ENCODE measurements at places on chromosomes 12 and 14. TPM values are rescaled to one million over a fixed set of nuclear protein-coding genes. Genes with fewer than 3 reads are reported as not detected.

GRCh38 chr12:25130741-25131188, 64.2 kb downstream of the DNAI7 start:
- DNase-seq: no peak

DNA sequence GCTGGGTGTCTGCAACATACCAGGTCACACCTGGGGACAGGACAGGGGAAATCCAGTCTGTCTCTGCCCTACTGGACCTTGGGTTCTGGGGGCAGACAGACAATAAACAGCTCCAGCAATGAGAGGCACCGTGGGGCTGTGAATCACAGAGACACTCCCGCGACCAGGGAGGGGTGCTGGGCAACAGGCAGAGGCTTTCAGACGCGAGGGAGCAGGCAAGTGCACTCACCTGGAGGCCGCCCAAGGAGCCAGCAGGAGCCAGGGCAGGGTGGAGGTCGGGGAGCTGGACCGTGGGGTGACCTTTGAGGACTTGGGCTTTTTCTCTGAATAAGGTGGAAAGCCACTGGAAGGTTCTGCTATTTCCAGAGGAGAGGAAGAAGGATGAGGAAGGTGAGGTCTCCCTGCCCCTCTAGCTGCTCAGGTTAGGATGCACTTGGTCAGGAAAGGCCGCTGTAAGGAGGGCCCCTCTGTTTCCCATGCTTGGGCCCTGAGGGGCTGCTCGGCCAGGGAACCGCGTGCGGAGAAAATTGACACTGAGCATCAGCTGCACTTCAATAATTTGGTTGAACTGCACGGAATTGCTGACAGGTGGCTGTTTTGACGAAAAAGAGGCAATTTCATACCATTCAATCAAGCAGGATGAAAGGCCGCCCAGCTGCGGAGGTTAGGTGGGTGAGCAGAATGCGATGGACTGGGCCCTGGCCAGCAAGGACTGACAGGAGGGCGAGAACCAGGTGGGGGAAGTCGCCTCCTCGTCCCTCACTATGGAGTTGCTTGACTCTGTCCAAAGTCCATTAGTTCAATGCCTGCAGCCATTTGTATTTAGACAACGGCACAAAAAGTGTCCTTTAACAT, 42.2 kb downstream of the JAG2 start:
- peak; percentile 63 for DNase-seq

GRCh38 chr14:93030761-93031160, 85.0 kb downstream of the ITPK1 start:
- no peak for DNase-seq

DNA sequence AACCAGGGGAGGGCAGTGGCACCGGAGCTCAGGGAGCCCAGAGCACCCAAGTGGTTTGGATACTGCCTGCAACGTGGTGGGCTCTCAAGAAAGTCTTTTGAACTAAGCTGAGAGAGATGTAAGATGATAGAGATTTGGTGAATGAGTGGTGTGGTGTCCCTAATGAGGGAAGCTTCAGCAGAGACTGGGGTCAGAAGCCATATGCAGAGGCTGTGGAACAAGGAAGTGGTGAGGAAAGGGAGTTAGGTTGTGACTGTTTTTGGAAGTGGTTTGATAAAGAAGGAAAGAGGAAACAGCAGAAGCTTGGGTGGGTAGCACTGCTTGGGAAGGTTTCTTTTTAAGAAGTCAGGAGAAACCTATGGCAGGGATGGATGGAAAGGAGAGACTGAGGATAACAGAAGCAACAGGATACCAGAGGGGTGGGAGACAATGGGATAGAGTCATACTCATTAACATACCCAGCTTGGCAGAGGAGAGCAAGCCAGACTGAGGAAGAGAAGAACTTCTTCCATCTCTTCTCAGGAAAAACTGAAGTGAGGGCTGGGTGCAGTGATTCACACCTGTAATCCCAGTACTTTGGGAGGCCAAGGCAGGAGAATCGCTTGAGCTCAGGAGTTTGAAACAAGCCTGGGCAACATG, 24.1 kb downstream of the SLC4A8 start:
- no peak for DNase-seq

DNA sequence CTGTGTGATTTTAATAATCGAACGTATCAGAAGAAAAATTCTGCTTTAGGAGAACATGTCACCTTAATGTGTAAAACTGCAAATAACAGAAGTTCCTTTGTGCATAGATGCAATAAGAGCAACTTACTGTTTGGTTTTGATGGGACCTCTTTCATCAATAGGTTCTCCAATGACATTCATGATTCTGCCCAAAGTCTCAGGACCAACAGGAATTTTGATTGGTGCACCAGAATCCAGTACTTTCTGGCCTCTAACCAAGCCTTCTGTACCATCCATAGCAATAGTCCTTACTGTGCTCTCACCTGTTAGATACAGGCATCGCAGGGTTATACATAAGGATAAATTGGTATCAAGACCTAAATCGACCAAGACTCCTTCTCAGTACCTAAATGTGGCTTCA, 1.1 kb downstream of the ATP5F1B start:
- DNase-seq: no peak

GRCh38 chr12:29167988-29168387, 18.9 kb downstream of the FAR2 start:
- no peak for DNase-seq

DNA sequence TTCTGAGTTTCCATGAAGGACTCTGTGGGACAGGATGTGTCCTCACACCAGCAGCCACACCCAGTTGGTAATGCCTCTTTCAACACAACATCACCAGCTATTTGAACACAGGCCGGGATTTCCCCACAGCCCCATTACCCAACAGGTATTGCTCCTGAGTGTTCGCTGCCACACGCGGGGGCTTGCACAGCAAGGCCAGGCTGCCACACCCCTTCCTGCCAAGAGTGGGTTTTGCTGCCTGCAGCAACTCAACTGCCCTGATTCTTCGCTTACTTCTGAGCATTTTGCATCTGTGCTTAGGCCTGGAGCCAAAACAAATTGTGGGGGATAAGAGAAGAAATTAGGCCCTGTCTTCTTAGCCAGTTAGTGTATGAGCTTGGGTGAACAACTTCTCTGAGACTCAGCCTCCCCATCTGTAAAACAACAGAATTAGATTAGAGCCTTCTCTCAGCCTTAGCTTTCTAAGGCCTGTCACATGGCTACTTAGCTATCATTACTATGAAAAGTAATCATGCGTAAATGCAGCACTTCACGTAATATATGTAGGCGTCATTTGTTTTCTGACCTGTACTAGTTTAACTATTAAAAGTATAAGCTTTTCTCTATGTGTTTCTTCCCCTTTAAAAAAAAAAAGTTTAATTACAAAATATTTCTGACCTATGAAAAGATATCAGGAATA, 20.0 kb downstream of the CKAP4 start:
- no peak for DNase-seq

GRCh38 chr12:80805106-80805505, 88.4 kb downstream of the MYF5 start:
- no peak for DNase-seq

DNA sequence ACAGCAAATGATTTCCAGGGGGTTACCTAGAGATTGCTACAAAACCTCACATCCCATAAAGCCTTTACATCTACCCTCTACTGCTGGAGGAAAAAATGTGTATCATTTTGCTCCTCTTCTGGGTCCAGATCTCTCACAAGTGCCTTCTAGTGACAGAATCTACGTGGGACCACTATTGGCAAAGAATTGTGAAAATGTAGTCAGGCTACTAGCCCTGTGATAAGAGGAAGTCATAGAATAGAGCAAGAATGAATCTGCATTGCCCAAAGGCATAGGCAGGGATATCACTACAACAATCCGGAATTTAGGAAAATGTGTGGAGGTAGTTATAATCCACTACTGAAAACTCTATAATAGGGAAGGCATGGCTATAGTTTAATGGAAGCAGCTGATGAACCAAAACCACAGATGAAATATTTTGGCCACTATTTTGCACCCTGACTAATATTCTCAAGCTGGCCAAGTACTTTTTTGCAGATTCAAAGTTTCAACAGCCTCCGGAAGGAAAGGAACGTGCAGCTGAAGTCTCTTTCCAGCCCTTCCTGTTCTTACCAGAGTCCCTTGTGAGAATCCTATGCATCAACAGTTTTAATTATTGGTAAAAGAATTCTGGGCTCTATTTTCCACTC, 176.8 kb downstream of the PHLDA1 start:
- no peak for DNase-seq

DNA sequence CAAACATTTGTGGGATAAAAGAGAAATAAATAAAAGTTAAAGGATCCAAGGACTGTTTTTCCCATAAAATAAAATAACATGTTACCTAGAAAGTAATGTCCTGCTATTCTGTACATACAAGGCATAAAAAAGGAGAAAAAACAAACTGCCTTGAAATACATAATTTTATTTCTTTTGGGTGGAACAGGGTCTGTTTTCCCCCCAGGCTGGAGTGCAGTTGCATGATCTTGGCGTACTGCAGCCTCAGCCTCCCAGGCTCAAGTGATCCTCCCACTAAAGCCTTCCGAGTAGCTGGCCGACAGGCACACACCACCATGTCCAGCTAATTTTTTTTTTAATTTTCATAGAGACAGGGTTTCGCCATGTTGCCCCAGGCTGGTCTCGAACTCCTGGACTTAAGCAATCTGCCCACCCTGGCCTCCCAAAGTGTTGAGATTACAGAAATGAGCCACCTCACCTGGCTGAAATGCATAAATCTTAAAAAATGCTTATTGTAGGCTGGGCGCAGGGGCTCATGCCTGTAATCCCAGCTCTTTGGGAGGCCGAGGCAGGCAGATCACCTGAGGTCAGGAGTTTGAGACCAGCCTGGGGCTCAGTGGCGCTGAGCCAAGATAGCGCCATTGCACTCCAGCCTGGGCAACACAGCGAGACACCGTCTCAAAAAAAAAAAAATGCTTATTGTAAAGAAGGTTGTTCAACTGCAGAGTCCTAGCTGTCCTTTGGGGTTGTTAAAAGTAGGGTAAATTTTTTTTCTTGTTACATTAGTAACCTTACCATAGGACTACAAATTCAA, 4.1 kb upstream of the TUBA1C start:
- DNase-seq: no peak

DNA sequence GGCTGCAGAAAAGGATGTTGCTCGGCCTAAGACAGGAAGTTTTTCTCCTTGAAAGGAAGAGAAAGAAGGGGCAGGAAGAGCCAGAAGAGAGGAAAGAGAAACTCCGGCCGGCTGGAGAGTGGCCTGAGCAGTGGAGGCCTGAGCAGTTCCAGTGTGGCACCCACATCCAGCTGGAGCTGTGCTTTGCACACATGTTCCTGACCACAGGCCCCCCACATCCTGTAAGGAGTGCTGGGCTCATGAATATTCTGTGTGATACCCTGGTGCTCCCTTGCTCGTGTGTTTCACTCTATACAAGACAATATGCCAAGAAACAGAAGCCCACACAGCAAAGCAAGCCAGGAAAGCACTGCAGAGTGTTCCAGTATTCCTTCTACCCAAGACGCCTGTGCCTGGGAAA, 27.1 kb downstream of the POLE start:
- DNase-seq: no peak

- no peak for DNase-seq
Observed at GRCh38 chr12:58347691-58348090, 406.3 kb downstream of the ATP23 start.

DNA sequence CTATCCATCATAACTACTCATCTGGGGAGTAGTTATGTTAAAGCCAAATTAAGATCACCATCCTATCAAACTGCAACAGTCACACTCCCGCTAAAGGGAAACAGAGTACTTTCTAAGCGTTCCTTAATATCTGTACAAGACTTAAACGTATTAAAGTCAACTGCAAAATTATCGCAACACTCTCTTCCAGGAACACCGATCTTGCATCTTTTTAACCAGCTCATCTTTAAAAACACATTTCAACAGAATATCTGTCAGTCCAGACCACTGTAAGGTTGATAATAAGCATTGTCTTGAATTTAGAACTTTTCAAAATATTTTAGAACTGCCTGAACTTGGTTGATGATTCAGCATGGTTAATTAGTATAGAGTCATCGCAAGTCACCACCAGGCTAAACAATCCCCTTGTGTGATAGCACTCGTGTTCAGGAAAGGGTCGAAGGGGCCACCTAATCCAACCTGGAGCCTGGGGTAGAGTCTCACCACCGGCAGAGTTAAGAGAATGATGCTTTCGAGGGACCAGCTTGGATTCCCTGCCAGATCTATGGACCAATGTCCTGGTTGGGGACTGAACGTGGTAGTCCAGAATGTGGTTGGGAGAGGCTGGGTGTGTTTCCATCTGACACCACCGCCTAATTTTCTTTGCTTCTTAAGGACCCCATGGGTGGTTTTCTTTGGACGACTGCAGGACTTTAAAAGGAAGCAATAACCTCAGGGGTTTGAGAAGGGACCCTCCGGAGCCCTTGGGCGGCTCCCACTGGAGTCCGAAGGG, 890 bp downstream of the SPTLC2 start:
- no peak for DNase-seq

GRCh38 chr12:106446419-106447092, 89.0 kb downstream of the POLR3B start:
- DNase-seq: no peak

The CMKLR1 gene
- total RNA-seq: 41.9 TPM

The SDR9C7 gene
- total RNA-seq: not detected

The TAS2R7 gene
- not detected for total RNA-seq

Data from aorta (tissue), 5 donors.